ENCODE measurements at places on chromosomes 12 and 14.
A peak's percentile ranks its signal among the peaks of the same experiment; 100 is the strongest.

DNA sequence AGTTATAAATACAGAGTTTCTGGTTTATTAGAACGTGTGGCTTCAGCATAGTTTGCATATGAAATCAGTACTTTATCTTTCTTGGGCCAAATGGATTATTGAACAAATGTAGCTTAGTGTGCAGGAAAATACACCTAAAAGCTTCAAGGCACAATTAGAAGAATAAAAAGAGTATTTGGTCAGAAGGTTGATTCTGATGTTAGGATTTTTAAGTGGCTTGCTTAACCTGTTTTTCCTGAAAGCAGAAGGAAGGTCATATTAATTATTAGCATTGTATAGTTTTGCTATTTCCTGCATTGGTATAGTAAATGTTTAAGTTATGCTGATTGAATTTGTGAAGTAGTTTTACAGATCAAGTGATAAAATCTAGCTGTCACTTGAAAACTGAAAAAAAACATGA, 31.0 kb upstream of the GNS start:
- DNase-seq, result no peak

DNA sequence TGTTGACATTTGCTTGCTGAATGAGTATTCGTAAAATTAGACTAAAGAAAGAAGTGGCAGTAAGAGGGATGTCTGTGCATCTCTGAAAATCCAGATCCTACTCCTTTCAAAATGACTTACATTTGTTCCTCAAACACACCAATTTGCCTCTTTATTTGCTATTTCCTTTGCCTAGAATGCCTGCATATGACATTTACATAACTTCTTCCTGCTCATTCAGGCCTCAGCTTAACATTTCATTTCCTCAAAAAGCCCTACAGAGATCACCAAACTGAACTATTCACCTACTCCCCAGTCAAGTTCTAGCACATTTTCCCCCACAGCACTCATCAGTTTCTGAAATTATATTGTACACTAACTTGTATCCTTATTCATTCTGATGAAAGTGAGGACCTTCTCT, 907.2 kb downstream of the LRFN5 start:
- no peak for DNase-seq

GRCh38 chr12:107853479-107853878, 79.0 kb downstream of the ASCL4 start:
- DNase-seq, result no peak

DNA sequence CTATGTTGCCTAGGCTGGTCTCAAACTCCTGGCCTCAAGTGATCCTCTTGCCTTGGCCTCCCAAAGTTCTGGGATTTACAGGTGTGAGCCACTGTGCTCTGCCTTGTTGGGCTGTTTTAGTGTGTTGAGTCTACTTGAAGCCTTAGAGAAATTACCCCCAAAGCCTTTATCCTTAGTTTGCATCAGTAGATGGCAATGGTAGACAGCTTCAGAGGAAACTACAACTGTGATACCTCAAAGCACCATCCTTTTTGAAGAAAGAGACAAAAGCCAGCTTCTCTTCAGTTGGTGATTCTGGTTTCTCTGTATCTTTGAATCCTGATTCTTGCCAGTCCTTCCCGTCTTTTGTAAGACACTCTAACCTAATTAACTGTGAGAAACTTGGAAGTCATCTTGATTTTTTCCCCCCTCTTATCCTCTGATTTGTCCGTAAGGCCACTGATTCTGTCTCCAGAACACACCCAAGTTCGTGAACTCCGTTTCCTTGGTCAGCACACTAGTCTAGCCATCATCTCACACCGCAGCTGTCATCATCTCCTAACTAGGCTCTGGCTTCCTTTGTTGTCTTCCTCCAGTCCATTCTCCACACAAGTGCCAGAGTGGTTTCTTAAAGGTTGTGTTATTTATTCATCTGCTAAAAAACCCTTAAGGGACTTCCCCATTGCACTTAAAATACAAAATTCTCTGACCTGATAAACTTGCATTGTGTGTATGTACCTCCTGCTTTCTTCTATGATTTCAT, 20.2 kb downstream of the ATP2A2 start:
- DNase-seq, result no peak

GRCh38 chr12:129903956-129904829, at the start of gene TMEM132D:
Gene TMEM132D (minus strand): TSS chr12:129904025.
- no peak for DNase-seq

DNA sequence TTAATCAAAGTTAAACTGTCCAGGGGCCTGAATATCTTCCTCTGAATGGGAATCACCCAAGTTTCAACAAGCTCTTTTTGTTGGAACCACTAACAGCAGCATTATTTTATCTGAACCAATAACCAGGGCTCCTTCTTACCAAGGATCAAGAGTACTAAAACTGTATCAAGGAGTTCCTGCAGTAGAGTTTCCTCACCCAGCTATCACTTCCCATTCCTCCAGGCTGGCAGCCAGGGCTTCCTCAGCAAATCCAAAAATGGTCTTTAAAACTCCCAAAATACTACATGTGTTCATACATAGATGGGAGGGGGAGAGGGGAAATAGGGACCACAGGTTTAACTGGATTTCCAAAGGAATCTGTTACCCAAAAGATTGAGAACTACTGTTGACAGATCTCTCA, 10.5 kb downstream of the FMNL3 start:
- no peak for DNase-seq

- no peak for DNase-seq
Measured at GRCh38 chr12:75938189-75938588, 93.4 kb downstream of the PHLDA1 start.

DNA sequence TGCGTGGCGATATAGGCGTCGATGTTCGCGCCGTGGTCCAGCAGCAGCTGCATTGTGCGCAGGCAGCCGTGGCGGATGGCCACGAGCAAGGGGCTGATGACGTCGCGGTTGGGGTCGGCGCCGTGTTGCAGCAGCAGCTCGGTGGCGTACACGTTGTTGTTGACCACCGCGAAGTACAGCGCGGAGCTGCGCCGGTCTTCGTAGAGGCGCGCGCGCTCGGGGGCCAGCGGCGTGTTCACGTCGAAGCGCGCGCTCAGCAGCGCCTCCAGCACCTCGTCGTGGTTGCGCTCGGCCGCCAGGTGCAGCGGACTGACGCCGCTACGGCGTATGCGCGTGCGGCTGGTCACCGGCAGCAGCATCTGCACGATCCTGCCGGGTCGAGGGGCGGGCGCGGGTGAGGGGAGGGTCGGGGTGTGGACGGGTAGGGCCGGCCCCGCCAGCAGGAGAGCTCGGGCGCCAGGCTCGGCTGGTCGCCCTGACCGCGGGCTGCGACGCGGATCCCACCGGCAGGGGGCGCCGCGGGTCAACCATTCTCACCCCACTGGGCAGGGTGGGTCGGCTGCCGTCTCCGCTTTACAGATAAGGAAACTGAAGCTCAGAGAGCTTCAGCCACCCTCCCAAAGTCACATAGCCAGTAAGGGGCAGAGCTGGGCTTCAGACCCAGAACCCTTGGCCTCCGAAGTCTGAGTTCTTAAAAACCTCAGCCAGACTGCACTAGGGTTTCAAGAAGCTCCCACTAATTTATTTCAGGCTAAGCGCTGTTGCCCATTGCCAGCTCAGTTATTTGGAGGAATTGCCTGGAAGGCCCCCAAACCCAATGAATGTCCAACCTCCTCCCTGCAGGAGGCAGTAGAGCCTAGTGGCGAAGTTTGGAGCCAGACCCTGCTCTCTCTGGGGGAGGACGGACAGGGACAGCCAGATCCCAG, 12.4 kb downstream of the FAM181A start:
- DNase-seq, result peak; percentile 96

- DNase-seq, result no peak
Measured at GRCh38 chr14:80977221-80977620, 21.8 kb downstream of the TSHR start.

- no peak for DNase-seq
Measured at GRCh38 chr12:131380965-131381705, 329.8 kb upstream of the SFSWAP start.

DNA sequence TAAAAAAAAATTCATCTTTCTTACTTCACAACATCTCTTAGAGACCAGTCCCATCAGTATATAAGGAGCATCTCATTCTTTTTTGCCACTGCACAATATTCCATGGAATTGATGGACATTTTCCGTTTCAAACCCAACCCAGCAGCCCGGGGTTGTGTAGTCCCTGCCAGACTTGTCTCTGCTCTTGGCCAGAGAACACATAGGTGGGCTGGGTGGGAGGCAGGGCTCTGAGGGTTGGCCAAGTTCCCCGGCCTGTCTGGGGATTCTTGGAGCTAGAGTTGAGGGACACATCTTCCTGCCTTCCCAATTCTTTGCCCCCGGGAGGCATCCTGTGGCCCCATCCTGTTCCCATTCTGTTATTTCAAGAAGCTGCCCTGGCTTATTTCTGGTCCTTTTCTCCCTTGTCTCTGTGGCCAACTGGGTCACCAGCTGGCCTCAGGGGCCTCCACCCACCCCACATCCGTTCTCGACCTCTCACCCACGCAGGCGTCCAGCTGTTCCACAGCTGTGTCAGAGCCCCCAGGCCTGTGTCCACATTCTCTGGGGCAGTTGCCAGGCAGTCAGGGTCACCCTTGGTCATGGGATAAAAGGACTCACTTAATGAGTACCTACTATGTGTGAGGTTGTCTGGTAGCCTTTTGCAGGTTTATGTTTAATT, 52.0 kb upstream of the CCDC63 start:
- no peak for DNase-seq

GRCh38 chr12:12499909-12500604, 62.6 kb downstream of the DUSP16 start:
- no peak for DNase-seq

GRCh38 chr12:58844161-58844560, 76.1 kb downstream of the LRIG3 start:
- no peak for DNase-seq

- DNase-seq, result no peak
Measured at GRCh38 chr12:30732954-30733637, 21.7 kb downstream of the CAPRIN2 start.

DNA sequence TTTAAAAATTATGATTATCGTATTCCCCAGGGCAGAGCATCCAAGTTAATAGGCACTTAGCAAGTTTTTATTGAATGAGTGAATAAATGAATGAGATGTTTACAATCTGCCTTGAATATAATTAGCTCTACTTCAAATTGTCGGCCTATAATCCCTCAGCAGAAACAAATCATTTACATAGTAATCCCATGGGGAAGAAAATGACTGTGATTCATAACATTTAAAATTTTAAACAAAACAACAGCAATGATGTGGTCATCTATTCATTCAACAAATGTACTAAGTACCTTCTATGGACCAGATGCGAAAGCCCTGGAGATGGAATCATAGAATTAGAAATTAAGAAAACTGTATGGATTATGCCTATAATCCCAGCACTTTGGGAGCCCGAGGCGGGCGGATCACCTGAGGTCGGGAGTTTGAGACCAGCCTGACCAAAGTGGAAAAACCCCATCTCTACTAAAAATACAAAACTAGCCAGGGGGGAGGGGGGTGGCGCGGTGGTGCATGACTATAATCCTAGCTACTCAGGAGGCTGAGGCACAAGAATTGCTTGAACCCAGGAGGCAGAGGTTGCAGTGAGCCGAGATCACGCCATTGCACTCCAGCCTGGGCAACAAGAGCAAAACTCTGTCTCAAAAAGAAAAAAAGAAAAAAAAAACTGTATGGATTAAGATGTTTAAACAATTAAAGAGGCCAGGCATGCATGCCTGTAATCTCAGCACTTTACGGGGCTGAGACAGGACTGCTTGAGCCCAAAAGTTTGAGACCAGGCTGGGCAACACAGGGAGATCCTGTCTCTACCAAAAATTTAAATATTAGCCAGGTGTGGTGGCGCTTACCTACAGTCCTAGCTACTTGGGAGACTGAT, 17.7 kb upstream of the MDM2 start:
- no peak for DNase-seq

DNA sequence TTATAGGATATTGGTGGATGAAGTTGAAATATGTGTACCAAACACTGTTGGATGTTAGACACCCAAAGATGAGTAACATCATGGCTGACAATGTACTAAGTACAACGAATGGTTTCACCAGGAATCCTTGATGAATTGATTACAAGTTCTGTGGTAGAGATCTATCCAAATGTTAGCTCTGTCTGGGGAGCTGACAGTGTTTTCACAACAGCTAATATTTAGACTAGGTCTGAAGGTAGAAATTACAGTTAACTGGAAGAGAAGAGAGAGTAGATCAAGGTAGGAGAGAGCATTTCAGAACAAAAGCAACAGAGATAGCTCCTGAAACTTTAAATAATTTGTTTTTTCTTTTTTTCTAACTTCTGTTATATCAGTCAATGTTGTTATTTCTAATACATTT, 44.9 kb downstream of the DERA start:
- no peak for DNase-seq

DNA sequence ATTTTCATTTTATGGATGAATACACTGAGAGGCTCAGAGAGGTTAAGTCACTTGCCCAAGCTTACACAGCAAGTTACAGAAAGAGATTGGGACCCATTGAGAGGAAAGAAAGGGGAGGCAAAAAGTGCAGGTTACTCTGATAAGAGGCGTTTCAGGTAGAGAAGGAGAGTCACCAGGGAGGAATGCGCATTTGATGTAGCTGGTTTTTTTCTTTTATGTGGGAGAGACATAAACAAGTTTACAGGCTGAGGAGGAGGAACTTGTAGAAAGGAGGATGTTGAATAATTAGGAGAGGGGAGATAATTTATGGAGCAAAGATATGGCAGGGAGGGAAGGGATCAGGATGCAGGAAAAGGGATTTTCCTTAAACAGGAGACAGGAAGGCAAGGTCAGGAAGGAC, 297.0 kb downstream of the PCNX1 start:
- DNase-seq, result no peak

- DNase-seq, result no peak
Measured at GRCh38 chr12:106037524-106038298, 101.0 kb downstream of the NUAK1 start.

DNA sequence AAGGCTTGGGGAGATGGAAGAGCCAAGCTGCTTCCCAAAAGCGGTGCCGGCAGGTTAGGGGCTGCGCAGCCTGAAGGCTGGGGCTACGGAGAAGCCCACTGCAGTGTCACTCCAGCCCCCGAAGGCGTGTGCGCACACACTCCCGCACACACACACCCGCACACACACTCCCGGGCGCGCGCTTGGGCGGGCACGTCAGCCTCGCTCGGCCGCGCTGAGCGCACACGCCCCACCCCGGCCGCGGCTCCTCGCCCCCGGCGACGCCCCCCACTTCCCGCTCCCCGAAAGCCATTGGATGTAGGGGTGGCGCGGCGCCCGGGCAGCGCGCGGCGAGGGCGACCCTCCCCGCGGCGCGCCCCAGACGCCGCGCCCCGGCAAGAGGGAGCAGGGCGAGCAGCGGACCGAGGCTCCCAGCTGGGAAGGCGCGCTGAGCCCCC, at the start of gene KCNK10:
Gene KCNK10, minus strand, starts transcription at position 184 of the 437 bp plus-strand sequence. CDS start 471 bp downstream, outside the sequence.
- no peak for DNase-seq

- DNase-seq, result no peak
Measured at GRCh38 chr14:92461891-92462290, 51.7 kb upstream of the RIN3 start.
